ENCODE measurements at places on chromosomes 6 and 20. TPM values are rescaled to one million over a fixed set of nuclear protein-coding genes. Genes with fewer than 3 reads are reported as not detected.

- DNase-seq = no peak
Measured at GRCh38 chr6:115873901-115874300, 186.8 kb downstream of the FRK start.

GRCh38 chr6:17225767-17226630 is 55.2 kb upstream of the RBM24 start:
- DNase-seq = no peak

Gene SLC35A1
- total RNA-seq = 27.1 TPM

Gene NANP
- total RNA-seq = 9.0 TPM

Gene EPHA7
- total RNA-seq = 102 TPM

Gene TRIM15
- not detected for total RNA-seq
